ENCODE measurements at places on chromosomes 16 and 17.
A peak's percentile ranks its signal among the peaks of the same experiment; 100 is the strongest.

- DNase-seq, result no peak
These were observed 4.3 kb upstream of the ADGRG1 start for GRCh38 chr16:57624044-57624688.

- no peak for DNase-seq
These were observed 15.5 kb downstream of the TK2 start for GRCh38 chr16:66534376-66534799.

GRCh38 chr17:41428591-41429291, 4.4 kb upstream of the KRT37 start:
- DNase-seq, result peak; percentile 97

- no peak for DNase-seq
These were observed 78.0 kb downstream of the ENGASE start for GRCh38 chr17:79152636-79153035.

GRCh38 chr17:58380207-58381123, 28.5 kb upstream of the SUPT4H1 start:
- DNase-seq, result no peak

DNA sequence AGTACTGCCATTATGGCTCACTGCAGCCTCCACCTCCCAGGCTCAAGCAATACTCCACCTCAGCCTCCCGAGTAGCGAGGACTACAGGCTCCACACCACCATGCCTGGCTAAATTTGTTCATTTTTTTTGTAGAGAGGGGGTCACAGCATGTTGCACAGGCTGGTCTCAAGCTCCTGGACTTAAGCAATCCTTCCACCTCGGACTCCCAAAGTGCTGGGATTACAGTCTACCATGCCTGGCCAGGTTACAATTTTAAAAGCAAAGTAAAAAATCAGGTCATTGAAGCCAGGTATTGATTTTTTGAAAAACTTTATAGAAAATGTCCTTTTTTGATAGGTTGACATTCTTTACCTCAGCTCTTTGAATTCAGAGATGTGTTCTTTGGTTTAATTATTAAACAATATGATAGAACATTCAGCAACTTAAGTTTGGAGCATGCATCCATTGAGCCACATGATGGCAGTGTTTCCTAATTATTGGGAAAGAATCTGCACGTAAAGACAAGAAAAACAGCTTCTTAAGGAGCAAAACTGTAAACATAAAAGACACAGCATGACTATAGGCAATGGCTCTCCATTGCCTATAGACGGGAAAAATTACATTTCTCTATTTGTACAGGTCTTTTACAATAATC, 1.7 kb upstream of the SLC16A11 start:
- peak; percentile 74 for DNase-seq

GRCh38 chr17:72613806-72614292, 478.6 kb downstream of the SLC39A11 start:
- DNase-seq, result no peak

- no peak for DNase-seq
These were observed 7.9 kb downstream of the FNDC8 start for GRCh38 chr17:35129154-35129972.

DNA sequence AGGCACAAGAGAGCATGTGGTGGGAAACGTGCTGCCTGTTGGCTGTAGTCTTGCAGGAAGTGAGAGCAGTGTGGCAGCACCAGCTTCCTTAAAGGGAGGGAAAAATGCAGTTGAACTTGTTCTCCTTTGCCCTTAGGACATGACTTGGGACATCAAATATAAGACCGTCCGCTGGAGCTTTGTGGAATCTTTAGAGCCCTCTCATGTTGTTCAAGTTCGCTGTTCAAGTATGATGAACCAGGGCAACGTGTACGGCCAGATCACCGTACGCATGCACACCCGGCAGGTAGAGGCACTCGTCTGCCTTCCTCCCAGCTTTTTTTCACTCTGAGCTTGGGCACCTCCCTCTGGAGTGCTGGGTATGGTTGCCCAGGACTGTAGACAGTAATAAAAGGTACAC, 23.3 kb downstream of the GPR179 start:
- DNase-seq, result no peak

DNA sequence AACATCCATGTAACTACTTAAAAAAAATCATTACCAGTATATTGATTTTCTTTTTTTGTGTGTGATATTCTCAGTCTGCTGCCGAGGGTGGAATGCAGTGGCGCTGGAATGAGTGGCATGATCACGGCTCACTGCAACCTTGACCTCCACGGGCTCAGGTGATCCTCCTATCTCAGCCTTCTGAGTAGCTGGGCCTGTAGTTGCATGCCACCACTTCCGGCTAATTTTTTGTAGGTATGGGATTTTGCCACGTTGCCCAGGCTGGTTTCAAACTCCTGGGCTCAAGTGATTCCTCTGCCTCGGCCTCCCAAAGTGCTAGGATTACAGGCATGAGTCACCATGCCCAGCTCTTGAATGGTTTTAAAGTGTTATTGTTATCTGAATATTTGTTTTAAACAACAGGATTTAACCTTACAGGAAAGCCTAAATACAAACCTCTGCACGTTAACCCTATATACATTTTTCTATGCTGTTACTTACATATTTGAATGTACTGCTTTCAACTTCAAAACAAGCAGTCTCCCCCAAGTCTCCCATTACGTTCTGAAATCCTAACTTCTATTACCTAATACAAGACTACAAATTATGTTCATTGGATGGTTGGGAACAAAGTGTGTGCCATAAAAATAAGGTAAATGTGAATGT, 61.7 kb downstream of the KPNA2 start:
- no peak for DNase-seq

DNA sequence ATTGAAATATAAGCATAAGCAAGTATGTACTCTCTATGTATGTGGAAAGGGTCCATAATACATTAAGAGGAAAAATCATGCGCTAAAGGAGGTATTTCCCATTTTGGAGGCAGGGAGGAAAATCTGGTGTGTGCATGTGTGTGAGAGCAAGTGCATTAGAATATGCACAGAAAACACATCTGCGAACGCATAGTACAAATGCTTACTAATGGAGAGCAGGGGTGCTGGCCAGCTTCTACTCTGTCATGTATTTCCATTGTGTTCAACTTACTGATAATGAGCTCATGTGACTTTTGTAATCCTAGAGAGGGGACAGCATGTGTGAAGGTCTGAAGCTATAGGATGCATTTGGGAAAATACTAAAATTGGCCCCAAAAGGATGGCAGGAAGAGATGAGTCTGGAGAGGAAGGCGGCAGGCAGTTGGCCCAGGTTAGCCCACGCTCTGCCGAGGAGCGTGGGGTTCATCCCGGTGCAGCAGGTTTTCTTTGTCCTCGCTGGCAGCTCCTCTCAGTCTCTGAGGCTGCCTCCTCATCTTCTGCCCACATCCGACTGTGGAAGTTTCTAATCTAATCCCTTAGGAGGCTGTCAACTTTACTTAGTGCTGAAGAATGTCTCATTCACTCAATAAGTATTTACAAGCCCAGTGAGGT, 17.8 kb upstream of the KSR1 start:
- no peak for DNase-seq

DNA sequence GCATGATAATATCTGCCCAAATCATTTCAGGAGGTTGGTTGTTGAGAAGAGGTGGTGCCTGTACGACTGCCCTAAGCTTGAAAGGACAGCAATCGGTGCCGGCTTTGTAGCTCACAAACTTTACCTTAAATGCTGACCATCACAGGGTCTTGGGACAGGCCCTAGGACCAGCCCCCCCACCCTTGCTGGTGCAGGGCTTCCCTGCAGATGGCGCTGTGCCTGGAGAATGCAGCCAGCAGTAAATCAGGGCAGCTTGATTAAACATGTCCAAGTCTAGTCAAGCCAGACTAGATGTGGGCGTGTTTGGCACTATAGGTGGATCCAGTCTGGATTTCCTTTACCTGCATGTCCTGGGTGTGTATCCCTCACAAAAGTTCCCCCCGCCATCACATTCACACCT, 135.5 kb upstream of the CRHR1 start:
- no peak for DNase-seq

GRCh38 chr16:73692861-73693260, 603.8 kb upstream of the PSMD7 start:
- DNase-seq, result no peak

DNA sequence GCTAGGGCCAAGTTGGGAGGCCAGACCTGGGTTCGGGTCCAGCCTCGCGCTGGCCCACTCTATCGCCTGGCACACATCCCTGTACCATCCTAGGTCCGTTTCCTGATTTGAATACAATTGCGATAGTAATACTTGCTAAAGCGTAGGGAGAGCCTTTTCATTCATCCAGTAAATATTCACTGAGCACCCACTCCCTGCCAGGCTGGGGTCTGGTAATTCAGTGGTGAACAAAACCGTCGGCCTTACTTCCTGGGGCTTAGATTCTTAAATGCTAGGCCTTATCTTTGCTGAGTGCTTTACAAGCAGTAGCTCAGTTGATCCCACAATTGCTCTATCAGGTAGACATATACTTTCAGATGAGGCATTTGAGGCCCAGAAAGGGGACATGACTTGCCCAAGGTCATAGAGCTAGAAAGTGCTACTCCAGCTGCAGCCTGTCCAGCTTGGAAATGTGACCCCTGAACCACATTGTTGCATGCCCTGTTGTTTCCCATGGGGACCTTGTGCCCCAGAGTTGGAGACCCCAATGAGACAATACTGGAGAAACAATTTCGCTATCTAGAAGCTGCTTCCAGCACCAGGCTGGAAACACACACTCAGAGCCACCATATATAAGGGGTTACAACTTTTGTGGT, 691 bp downstream of the USB1 start:
- no peak for DNase-seq

- DNase-seq, result no peak
These were observed 613 bp downstream of the ECI1 start for GRCh38 chr16:2250652-2251295.

DNA sequence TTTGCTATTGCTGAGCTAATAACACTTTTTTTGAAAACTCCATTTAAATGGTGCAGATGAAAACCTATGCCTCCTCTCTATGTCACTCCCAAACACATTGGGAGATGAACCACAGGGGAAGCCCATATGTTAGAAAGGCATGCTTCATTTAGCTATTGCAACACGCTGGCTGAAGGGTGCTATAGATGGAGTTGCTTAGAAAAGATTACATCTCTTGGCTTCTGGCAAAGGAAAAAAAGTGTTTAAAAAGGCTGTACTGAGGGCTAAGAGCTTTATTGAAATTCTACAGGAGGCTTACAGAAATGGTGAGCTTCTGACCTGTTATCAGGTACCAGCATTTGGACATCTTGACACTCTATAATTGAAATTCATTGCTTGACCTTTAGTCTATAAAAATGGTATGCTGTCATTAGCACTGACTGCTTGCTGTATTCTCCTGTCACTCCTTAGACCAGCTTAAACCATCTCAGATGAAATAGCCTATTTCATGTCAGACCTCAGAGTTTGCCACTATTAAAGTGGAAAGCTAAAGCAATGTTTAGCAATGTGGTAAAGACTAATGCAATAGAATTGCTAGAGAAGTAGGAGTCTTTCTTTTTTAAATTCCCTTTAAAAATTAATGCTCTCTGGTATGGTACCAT, 503.9 kb downstream of the CDH11 start:
- no peak for DNase-seq

Data from COLO829 (cell line).